ENCODE measurements at places on chromosomes 5 and 9.

GRCh38 chr9:69660304-69660703 is 11.9 kb downstream of the APBA1 start:
- no peak for DNase-seq

DNA sequence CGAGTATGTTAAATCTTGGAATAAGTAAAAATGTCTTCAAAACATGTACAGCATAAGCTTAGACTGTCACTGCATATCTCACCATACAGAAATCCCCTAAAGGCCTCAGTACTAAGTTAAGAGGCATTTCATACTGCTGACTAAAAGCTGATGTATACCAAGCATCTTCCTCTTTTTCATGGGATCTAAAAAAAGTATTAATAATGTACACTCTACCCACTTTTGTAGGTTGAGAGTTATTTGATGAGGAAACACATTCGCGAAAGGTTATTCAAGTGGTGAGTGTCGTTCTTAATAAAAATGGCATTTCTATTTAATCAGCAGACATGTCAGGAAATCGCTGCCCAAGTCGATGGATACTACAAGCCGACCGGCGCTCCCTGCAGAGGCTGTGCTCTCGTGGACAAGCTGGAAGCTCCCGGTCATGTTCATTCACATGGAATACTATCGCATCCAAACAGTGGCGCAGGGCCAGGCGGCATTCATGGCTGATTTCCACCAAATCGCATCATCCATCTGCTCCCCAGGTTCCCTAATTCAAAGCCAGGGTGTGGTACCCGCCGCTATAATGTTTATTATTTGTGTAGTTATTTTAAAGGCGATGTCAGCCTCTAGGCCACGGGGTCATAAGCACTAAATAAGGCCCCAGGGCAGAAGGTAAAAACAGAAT is 724 bp downstream of the SGTB start:
- DNase-seq: peak; percentile 26

DNA sequence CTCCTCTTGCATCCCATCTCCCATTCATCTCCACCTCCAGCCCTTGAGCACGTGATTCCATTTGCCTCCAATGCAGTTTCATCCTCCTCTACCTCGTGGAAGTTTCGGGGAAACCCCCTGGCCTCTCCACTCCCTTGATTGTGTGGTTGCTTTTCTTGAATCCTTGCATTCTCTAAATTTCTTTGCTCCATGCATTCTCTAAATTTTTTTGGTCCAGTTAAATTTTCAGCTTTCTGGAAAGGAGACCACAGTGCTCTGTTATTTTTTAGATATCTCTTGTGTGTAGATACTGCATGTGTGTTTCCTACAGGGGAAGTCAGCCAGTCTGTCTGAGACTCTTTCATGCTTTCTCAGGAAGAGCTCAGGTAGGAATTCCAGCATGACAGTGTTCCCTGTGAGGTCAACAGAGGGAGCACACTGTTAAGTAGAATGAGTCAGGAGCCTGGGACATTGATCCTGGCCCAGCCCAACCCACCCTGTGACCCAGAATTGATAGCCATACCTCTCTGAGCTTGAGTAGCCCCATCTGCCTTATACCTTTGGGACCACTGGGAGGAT is 52.8 kb downstream of the AMBP start:
- DNase-seq: no peak

- no peak for DNase-seq
Measured at GRCh38 chr9:136659861-136660784, 2.6 kb upstream of the EGFL7 start.

DNA sequence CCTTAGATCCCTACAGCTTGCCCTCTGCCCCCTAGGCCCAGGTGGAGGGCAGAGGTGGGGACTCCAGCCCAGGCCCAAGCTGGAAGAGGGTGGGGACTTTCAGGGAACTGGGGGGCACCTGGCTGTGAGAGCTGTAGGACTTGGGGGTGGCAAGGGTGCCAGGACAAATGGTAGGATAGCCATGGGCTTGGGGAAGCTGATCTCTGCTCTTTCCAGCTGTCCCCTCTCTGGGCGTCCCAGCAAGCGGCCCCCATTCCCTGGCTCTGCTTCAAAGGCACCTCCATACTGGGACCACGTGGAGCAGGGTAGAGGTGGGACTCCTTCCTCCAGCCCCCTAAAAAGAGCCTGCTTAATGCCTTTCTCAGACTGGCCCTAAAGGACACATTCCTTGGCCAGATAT is 385 bp downstream of the LTC4S start:
- DNase-seq: no peak

- no peak for DNase-seq
Measured at GRCh38 chr5:14171621-14172020, 28.5 kb downstream of the TRIO start.

DNA sequence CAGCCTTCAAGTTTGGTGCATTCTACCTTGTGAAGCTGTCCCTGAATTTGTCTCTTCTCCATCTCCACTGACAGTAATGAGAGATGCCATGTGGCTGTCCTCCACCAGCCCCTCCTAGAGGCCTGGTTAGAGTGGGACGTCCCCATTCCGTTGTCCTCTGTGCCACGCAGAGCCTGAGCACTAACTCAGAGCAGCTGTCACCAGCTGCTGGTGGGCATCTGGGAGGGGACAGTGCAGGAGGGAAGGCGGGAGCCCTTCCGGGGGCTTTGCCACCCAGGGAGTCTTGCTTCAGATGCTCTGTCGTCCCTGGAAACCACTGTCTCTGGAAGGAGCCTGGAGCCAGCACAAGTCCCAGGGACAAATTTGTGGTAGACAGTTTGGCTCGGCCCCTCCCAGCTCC is 78.6 kb downstream of the PDZD2 start:
- DNase-seq: no peak

- DNase-seq: peak; percentile 66
Measured at GRCh38 chr9:107243742-107244141, 39.3 kb upstream of the RAD23B start.

- DNase-seq: no peak
Measured at GRCh38 chr9:137216188-137216965, 5.7 kb downstream of the RNF208 start.

GRCh38 chr5:56116599-56117141 is 116.5 kb downstream of the ANKRD55 start:
- DNase-seq: no peak

GRCh38 chr9:4048441-4048840 is 251.4 kb downstream of the GLIS3 start:
- peak; percentile 17 for DNase-seq

- no peak for DNase-seq
Measured at GRCh38 chr9:20186231-20186630, 397.4 kb upstream of the SLC24A2 start.

GRCh38 chr5:154384480-154385235 is 61.1 kb upstream of the SAP30L start:
- DNase-seq: no peak

DNA sequence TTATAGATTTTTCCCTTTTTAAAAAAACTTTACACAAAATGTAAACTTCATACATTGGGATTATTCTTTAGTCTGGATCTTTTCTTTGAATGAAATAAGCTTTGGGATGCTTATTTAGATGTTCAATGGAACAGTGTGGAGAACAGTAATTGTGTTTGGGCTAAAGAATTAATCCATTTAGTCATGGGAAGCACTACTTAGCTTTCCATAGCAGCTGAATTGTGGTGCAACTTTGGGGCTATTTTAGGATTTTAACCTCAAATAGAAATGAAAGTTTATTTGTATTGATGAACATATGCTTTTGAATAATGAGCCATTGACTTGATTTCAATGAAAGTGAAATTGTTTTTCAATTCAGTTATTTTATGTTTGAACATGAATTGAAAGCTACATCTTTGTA is 72.4 kb downstream of the ZCCHC7 start:
- DNase-seq: no peak

GRCh38 chr5:172868924-172869591 is 35.0 kb downstream of the ERGIC1 start:
- DNase-seq: peak; percentile 96

DNA sequence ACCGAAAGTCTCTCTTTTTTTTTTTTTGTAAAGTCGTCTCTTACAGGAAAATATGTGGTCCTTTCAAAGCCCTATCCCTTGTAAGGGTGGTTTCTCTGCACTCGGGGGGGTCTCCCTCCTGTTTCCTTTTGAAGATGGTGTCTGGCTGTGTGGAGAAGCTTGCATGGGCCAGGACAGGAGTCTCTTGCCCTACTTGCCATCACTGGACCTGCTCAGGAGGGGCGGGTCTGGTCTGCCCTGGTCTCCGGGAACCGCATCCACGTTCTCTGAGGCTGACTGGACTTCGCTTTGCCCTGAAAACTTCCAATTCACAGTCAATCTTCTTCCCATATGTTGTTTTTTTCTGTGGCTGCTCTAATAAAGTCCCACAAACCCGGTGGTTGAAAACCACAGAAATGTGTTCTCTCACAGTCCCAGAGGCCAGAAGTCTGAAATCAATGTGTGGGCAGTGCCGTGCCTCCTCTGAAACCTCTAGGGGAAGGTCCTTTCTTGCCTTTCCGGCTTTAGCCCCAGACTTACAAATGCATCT is 92.9 kb upstream of the IER5L start:
- peak; percentile 74 for DNase-seq

DNA sequence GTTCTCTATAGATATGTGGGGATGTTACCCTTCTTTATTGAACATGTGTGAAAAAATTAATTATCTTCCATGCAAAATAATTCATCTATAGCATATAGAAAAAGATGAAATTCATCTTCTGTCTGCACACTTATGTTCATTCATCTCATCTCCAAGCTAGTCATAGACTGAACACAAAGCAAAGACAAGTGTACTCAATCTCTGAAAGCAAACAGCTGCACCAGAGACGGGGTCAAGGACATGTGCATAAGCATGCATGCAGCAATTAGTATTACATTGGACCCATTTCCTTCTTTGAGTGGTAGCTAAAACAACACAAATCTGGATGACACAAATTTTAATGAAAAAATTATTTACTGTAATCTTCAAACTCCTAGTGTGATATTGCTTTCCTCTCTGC is 547.0 kb upstream of the COX7C start:
- no peak for DNase-seq

GRCh38 chr9:93898502-93899426 is 56.4 kb downstream of the BARX1 start:
- no peak for DNase-seq

DNA sequence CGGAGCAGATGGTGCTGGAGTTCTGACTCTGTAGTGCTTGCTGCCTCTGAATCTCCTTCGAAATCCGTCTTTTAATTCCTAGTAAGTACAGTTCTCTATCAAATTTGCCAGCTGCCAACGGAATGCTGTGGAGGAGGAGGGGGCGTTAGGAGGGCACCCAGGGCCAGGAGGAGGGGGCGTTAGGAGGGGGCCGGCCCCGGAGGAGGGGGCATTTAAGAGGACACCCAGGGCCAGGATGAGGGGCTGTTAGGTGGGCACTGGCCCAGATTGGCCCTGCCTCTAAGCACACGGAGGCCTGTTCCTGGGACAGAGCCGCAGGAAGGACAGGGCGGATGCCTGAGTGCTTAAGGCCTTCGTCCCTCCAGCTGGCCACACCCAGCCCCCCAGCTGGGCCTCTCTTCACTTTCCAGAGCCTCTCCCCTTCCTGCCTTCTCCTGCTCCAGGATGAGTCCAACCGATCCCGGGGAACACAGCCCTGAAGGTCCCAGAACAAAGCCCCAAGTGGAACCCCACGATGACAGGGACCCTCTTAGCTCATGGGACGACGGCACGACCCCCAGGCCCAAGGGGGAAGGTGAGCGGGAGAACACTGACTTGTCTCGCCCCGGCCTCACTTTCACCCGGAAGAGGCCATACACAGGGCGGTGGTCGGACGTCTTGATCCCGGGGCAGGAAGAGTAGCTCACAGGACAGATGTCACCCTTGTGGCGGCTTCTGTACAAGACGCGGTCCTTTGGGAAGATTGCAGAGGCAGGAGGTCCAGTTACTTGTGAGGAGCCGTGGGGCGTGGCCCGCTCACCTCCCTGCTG is 9.8 kb downstream of the INPP5E start:
- no peak for DNase-seq

DNA sequence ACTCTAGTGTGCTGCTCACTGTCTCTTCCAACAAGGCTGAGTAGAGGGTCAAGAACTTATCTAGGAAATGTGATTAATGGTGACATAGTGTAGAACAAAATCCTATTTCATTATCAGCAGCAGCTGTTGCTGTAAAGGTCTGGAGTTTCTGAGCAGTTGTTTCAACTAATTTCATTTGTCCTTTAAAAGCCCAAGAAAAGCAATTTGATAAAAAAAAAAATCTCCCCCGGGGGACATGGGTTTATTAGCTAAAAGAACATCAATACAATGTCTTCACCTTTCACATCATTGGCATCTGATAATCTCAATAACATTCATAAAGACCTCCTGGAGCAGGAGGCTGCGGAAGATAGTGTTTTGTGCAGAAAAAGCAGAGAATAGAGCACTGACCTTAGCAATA is 468.1 kb downstream of the KCTD16 start:
- DNase-seq: no peak

DNA sequence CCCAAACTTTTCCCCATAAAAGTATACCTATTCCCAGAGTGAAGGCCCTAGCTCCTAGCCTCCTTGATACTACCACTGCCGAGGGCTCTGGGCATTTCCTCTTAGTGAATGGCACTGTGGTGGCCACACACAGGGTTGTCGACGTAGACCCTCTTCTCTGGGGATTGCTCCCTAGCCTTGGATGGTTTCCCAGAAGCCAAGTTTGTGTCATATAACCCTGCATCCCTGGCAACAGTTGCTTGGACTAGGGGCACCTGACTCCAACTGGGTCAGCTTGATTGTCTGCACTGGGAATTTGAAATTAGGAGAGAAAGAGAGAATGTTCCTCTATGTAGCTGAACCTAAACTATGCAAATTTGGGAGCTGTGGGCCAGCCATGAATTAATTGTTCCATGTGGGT is 32.3 kb upstream of the KIF2A start:
- no peak for DNase-seq

GRCh38 chr9:128627127-128627715 is 29.4 kb downstream of the DYNC2I2 start:
- DNase-seq: no peak

- no peak for DNase-seq
Measured at GRCh38 chr9:134057751-134058701, 9.8 kb downstream of the BRD3 start.

DNA sequence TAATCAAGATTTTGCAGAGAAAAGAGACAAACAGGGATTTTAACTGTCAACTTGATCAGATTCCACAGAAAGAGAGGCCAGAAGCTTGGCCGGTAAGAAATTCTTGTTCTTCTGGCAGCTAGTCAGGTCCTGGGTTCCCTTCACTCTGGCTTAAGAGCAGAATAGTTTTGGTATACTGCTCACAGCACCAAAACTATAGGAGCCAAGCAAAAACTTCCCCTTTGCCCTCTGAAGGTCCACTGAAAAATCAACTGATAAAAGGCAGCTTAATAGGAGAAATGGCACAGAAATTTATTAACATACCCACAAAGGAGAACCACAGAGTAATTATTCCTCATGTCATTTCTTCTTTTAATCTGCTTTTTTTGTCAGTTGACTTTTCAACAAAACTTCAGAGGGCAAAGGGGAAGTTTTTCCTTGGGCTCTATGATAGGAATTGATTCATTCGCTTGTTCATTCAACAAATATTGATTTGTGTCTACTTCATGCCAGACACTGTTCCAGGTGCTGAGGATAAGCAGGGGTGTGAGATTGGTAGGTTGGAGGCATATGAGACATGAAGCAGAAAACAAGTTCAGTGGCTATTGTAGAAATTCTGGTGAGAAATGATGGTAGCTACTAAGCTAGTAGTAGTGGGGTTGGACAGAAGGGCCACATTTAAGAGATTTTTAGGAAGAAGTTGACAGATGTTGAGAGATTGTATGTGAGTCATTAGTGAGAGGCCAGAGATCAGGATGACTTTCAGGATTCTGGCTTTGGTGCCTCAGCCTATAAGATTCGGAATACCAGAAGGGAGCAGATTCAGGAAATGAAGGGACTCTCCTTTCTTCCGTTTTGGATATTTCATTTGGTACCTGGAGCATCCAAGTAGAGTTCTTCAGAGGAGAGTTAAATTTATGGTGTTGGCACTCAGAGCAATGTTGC is 20.6 kb upstream of the NNT start:
- DNase-seq: no peak

- DNase-seq: no peak
Measured at GRCh38 chr5:144142824-144143162, 27.7 kb downstream of the YIPF5 start.
